Activated effector memory CD4-positive, alpha-beta T cell treated with anti-CD3 and anti-CD28 coated beads, Interleukin-2, amount 50 U/mL, for 16 hours (primary cell): ENCODE measurements at places on chromosomes 12 and 14.

- DNase-seq, result no peak
Measured at GRCh38 chr12:28827861-28828260, 321.2 kb upstream of the FAR2 start.

DNA sequence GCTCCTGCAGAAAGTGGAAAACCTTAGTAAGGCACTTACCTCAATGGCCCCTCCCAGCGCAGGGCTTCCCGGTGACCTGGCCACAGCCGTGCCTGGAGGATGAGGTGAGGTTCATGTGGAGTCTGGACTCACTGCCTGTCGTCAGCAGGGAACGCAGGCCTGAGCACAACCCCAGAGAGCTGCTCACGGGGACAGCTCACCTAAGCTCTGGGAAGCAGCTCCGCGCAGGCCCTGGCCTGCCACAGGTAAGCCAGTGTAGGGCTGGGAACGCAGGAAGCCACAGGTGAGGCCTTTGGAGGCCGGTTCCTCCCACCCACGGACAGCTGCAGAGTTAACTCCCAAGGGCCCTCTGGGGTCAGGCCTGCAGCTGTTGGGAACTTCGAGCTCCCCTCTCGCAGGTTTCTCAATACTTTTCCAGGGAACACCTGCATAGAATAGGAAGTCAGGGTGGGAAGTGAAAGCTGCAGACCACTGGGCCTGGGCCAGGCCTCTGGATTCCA is 32.7 kb downstream of the ANAPC7 start:
- peak; percentile 53 for DNase-seq

DNA sequence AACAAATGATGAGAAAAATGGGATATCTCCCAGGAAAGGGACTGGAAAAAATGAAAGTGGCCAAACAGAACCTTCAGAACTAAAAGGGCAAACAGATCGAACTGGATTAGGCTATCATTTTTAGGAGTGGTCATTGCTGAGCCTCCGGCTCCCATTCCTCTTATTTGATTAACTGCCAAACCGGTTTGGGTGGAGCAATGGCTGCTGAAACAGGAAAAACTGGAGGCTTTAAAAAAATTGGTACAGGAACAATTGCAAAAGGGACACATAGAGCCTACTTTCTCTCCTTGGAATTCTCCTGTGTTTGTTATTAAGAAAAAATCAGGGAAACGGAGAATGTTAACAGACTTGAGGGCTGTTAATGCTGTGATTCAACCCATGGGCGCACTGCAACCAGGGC is 49.7 kb downstream of the TNFAIP2 start:
- DNase-seq, result no peak

DNA sequence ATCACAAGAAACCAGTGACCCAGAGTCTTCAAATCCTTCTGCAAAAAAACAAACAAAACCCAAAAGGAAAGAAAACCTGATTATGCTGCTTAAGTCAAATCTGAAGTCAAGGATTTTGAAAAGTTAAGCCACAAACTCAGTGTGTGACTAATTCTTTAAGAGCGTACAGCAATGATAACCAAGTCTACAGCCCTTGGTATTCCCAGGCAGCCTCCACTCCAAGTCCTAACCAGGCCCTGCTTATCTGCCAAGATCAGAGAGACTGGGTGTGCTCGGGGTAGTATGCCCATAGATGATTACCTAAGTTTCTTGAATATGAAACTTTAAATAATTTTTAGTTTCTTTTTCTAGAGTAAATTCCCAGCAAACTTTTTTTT is 13.1 kb downstream of the PGAM5 start:
- no peak for DNase-seq

- DNase-seq, result no peak
Measured at GRCh38 chr12:23202728-23203127, 577.8 kb downstream of the ETNK1 start.

DNA sequence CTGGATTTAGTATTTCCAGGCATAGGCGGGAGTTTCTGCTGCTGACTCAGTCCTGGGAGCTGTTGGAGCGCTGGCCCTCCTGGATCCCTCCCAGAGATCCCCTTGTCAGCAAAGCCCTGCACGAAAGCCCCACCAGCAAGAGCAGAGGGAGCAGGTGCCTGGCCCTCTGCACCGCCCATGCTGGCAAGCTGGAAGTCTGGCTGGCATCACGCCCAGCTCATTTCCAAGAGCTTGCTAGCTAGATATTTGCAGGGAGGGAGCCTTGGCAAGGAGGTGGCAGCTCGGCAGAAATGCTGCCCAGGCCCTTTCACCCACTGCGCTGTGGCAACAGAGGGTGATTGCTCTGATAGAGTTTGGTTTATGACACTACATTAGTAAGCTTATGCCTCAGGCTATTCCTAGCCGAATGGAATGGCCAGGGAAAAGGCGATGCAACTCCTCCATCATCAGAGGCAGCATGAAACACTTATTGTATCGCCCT is 193.9 kb downstream of the EMP1 start:
- DNase-seq, result no peak

GRCh38 chr12:112839386-112839972 is 47.9 kb downstream of the RPH3A start:
- DNase-seq, result no peak
